ENCODE measurements at places on chromosomes 1 and 21. TPM values are rescaled to one million over a fixed set of nuclear protein-coding genes. Genes with fewer than 3 reads are reported as not detected.

- no peak for DNase-seq
- peak overlapping the region; percentile 33 for H3K27ac ChIP-seq
- H3K4me1 ChIP-seq: peaks cover 4% of the 10 kb centered on the region
- H3K27me3 ChIP-seq: no peaks in the 10 kb centered on the region
- peak overlapping the region; percentile 50 for H3K4me3 ChIP-seq
Measured at GRCh38 chr21:36965720-36966065, 776 bp downstream of the HLCS start.

PLA2G2C gene
- total RNA-seq: not detected

DNA sequence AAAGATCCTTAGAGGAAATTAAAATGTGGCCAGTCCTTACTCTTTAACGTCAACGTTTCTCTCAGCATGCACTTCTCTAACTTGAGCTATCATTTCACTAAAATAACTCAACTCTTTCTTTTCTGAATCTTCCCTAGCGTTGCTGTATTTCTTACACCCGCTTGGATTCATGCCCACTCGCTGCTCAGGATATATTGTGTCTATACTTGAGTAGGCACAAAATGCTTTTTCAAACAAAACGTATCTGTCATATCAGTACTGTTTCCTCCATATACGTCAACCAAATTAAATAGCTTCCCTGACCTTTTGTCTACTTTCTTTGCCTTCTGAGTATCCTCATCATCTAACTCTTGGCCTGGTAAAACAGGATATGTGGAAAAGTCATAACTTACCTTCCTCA lies 549.7 kb downstream of the SMYD3 start:
- no peak for DNase-seq
- H3K4me3 ChIP-seq: no peak overlapping the region
- H3K27me3 ChIP-seq: no peaks in the 10 kb centered on the region
- peaks cover 27% of the 10 kb centered on the region for H3K4me1 ChIP-seq
- peak overlapping the region; percentile 86 for H3K27ac ChIP-seq

DRAXIN gene
- 2.0 TPM for total RNA-seq

DNA sequence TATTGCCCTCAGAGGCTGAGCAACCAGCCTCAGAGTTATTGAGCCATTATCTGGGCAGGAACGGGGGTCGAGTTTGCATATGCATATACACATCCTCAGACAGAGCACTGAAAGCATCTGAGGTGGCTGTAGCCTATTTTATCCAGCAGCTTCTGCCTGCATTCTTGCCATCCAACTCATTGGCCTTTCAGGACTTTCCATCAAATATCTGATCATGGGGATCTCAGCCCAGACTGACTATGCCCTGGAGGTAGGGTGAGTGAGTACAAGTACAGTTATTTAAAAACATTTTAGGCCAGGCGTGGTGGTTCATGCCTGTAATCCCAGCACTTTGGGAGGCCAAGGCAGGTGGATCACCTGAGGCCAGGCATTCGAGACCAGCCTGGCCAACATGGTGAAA lies 1.8 kb upstream of the MTF1 start:
- H3K36me3 ChIP-seq: peaks cover 5% of the 10 kb centered on the region
- H3K27me3 ChIP-seq: no peaks in the 10 kb centered on the region
- DNase-seq: no peak
- H3K4me3 ChIP-seq: no peak overlapping the region

DNA sequence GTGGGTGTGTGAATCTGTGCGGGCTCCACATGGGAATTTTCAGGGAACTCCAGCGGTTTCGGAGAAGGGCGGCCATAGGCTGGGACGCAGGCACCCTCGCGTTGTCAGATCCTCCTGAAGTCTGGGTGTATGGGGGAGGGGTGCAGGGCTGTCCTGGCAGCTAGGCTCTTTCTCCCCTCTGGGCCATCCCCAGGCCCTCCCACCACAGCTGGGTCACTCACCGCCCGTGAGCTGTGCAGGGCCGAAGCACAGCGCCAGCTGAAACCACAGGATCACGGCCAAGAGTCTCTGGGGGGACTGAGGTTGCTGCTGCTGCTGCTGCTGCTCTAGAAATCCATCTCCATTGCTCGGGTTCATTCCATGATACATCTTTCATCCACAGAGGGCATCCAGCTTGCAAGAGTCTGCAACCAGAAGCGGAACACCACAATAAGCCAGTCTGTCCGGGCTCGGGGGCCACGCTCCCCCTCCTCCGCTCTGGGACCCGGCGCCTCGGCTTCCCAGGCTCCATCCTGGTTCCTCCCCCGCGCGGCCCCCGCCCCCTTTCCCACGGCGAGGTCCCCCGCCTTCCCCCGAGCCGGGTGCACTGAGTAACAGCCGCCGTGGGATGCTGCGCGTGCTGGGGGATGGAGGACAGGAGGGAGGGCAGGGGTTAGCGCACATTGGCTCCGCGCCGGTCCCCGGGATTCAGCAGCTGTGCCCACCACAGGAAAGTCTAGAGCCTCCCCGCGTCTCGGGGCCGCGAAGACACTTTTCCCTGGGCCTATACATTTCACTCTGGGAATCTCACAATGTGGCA lies 720 bp downstream of the SUSD4 start:
- H3K4me3 ChIP-seq: peak overlapping the region; percentile 70
- peak; percentile 17 for DNase-seq
- no peaks in the 10 kb centered on the region for H3K27me3 ChIP-seq
- H3K36me3 ChIP-seq: no peaks in the 10 kb centered on the region

RRP1 gene
- 24.0 TPM for total RNA-seq

DNA sequence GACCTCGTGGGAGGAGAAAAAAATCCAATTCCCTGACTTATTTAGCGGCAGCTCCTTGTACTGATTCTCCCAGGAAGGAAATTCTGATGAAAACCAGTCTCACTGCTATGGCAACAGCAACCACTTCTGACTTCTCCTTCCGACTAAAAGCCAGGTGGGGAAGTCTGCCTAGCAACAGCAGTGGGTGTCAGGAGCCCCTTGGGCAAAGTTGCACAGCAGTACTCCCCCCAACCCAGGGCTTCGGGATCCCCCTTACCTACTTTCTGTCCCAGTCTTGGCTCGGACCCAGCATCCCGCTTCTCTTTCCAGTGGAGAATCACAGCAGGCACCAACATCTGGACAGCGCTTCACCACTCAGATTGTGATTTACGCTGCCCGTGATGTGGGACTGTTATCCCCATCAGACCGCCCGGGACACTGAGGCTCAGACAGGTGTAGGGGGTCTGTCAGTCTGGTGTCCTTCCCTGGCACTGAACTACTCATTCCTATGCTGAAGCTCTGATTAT lies 24.6 kb downstream of the NKAIN1 start:
- H3K4me1 ChIP-seq: no peaks in the 10 kb centered on the region
- no peak for DNase-seq
- H3K27me3 ChIP-seq: peaks cover 14% of the 10 kb centered on the region
- H3K36me3 ChIP-seq: no peaks in the 10 kb centered on the region

PADI2 gene
- total RNA-seq: 0.35 TPM

DNA sequence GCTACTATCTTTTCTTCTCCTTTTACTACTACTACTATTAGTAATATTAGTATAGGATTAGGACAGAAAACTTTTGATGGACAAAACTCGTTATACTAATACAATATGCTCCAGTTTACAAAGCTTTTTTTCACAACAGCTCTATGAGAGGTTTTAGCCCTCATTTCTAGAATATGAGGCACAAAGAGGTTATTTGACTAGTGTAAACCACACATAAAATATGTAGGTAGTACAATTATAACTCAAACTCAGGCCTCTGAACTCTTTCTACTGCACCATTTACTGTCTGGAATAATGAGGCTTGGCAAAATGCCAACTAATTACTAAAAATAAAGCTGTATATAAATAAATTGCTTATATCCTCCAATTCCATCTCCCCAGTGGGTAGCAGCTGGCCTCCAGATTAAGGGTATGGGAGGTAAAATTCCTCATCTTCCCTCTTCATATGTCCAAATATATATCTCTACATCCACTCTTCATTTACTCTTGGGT lies 99.9 kb downstream of the LYST start:
- H3K4me1 ChIP-seq: no peaks in the 10 kb centered on the region
- H3K4me3 ChIP-seq: no peak overlapping the region
- no peak for DNase-seq
- H3K27ac ChIP-seq: no peak overlapping the region
- H3K27me3 ChIP-seq: no peaks in the 10 kb centered on the region

FABP3 gene
- total RNA-seq: not detected

CLEC20A gene
- total RNA-seq: not detected

DNA sequence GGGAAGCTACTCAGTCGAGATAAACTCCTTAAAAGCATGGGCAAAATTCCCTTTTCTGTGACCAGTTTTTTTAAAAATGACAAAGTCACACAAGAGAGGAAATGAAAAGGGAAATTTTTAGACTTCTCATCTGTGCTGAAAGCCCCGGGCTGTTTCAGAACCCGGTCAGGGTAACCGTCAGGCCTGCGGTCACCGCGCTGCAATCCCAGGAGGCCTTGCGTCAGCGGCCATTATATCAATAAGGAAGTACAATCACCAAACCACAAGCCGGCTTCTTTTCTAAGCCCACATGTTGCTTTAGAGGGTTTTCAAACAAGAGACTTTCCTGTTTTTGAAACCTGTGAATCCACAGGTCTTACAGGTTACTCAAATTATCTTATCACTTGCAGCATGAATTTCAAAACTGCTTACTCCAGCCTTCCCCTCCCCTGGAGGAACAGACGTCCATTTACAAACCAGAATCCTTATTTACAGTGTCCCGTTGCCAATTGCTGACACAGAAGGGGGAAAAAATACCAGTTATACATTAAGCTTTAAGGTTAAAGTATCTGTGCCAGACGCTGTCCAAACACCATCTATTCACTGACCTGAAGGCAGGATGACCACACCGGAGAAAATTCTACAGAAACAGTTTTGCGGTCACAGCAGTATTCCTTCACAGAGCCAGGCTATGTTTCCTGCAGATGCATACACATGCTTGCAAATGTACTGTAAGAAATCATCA lies 165.3 kb downstream of the TOMM20 start:
- no peaks in the 10 kb centered on the region for H3K27me3 ChIP-seq
- peak; percentile 83 for DNase-seq
- H3K36me3 ChIP-seq: no peaks in the 10 kb centered on the region
- no peak overlapping the region for H3K4me3 ChIP-seq
- H3K27ac ChIP-seq: peak overlapping the region; percentile 92

GRCh38 chr1:227167276-227168101 lies 150.8 kb downstream of the CDC42BPA start:
- no peak overlapping the region for H3K27ac ChIP-seq
- no peak for DNase-seq
- H3K4me3 ChIP-seq: no peak overlapping the region
- H3K4me1 ChIP-seq: no peaks in the 10 kb centered on the region
- H3K36me3 ChIP-seq: no peaks in the 10 kb centered on the region
- peaks cover 3% of the 10 kb centered on the region for H3K27me3 ChIP-seq

DNA sequence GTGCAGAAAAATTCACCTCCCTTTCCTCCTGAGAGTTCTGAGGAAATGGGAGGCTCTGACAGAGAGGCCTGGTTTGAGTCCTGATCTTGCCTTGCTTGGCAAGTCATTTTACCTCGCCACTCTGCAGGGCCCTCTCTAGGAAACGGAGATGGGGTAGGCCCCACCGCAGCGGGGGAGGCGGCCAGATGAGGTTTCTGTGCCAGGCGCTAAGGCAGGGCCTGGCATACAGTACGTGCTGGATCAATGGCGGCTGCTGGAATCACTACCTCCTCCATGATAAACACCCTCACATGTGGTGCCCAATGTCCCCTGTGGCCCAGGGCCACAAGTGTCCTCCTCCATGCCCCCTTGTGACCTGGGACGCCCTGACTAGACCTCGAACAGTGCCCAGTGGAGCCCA lies 499 bp upstream of the PLEKHG5 start:
- H3K4me3 ChIP-seq: no peak overlapping the region
- no peaks in the 10 kb centered on the region for H3K36me3 ChIP-seq
- no peak overlapping the region for H3K27ac ChIP-seq

DNA sequence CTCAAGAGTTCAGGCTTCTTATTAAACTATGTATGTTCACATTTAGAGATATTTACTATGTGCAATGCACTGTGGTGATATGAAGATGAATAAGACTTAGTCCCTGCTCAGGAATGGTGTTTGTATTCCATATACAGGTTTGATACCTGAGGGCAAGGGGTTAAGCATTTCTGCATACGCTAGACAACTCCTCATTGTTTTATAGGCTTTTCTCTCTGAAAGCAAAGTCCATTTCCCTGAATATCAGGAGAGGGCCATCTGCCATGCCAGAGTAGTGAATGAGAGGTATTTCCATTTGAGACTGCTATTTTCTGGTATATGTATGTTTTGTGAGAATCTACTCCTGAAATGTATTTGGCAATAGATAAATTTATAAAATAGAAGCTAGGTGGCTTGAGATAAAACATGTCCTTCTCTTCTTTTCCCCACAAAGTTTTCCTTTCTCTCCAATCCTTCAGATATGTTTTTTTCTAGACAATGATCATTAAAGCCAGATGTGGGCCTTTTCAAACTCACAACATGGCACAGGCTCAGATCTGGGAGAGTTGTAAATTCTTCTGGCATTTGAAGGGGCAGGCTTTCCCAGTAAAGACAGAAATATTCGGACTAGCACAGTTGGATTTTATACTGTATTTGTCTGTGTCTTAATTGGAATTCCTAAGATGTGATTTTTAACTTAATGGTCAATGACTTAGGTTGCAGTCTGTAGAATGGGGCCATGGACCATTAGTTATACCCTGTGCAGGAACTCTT lies 73.3 kb upstream of the WDR26 start:
- H3K27me3 ChIP-seq: no peaks in the 10 kb centered on the region
- H3K36me3 ChIP-seq: no peaks in the 10 kb centered on the region
- no peak overlapping the region for H3K27ac ChIP-seq
- no peak for DNase-seq

DNA sequence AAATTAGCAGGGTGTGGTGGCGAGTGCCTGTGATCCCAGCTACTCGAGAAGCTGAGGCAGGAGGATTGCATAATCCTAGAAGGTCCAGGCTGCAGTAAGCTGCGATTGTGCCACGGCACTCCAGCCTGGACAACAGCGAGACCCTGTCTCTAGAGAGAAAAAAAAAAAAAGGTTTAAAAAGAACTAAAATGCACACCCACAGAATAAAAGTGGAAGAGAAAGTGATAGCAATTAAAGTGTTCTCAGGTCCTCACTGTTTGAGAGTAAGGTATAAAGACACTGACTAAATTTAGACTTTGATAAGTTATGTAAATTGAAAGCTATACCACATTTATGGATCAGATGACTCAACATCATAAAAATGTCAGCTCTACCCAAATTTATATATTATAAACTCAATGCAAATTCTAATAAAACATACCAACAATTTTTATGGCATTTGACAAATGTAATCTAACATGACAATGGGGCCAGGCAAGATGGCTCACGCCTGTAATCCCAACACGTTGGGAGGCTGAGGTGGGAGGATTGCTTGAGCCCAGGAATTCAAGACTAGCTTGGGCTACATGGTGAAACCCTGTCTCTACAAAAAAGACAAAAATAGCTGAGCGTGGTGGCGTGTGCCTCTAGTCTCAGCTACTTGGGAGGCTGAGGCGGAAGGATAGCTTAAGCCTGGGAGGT lies 11.8 kb downstream of the ZBTB17 start:
- no peaks in the 10 kb centered on the region for H3K27me3 ChIP-seq
- DNase-seq: no peak
- H3K27ac ChIP-seq: peak overlapping the region; percentile 14
- no peaks in the 10 kb centered on the region for H3K4me1 ChIP-seq
- H3K36me3 ChIP-seq: no peaks in the 10 kb centered on the region
